ENCODE measurements at places on chromosomes 2 and 18.

- no peak overlapping the region for H3K4me3 ChIP-seq
- no peaks in the 10 kb centered on the region for H3K27me3 ChIP-seq
- peaks cover 5% of the 10 kb centered on the region for H3K4me1 ChIP-seq
- H3K27ac ChIP-seq, result no peak overlapping the region
- H3K36me3 ChIP-seq, result no peaks in the 10 kb centered on the region
Measured at GRCh38 chr2:75018162-75018561, 59.7 kb downstream of the POLE4 start.

- no peak overlapping the region for H3K27ac ChIP-seq
- no peak overlapping the region for H3K4me3 ChIP-seq
- no peaks in the 10 kb centered on the region for H3K4me1 ChIP-seq
- no peaks in the 10 kb centered on the region for H3K36me3 ChIP-seq
- no peak for DNase-seq
- no peaks in the 10 kb centered on the region for H3K27me3 ChIP-seq
Measured at GRCh38 chr2:187117483-187117882, 268.5 kb upstream of the ZSWIM2 start.

DNA sequence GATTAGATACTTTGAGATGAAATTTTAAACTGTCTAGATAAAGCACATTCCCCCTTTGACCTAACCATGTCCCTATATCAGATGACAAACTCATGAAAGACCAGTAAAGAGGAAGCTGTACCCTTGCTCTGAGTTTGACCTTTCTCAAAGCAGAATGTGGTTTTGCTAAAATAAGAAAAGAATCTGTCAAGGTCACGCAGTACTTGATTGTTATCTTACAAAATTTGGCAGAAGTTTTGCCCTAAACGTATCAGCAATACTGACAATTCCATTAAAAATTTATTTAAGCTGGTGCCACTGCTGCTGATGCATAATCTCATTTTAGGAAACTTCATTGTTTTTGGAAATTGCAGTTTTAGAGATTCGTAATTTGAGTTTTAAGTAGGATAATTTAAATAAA is 31.2 kb upstream of the GALM start:
- no peaks in the 10 kb centered on the region for H3K27me3 ChIP-seq
- no peak overlapping the region for H3K4me3 ChIP-seq
- no peaks in the 10 kb centered on the region for H3K36me3 ChIP-seq
- no peaks in the 10 kb centered on the region for H3K4me1 ChIP-seq

GRCh38 chr2:212726403-212726802 is 187.8 kb upstream of the ERBB4 start:
- no peak overlapping the region for H3K4me3 ChIP-seq
- no peak for DNase-seq
- no peaks in the 10 kb centered on the region for H3K27me3 ChIP-seq
- H3K36me3 ChIP-seq, result no peaks in the 10 kb centered on the region

GRCh38 chr2:101205521-101206479 is 46.9 kb upstream of the CNOT11 start:
- H3K4me3 ChIP-seq, result peak overlapping the region; percentile 40
- no peak overlapping the region for H3K27ac ChIP-seq
- H3K27me3 ChIP-seq, result no peaks in the 10 kb centered on the region
- H3K36me3 ChIP-seq, result no peaks in the 10 kb centered on the region

Measured in ascending aorta (tissue), 2 donors.